ENCODE measurements at places on chromosomes 1 and 21. TPM values are rescaled to one million over a fixed set of nuclear protein-coding genes. Genes with fewer than 3 reads are reported as not detected.

GRCh38 chr21:25188677-25189079 is 418.6 kb downstream of the MRPL39 start:
- no peak for DNase-seq

AHCYL1 gene
- 47.5 TPM for total RNA-seq

DNA sequence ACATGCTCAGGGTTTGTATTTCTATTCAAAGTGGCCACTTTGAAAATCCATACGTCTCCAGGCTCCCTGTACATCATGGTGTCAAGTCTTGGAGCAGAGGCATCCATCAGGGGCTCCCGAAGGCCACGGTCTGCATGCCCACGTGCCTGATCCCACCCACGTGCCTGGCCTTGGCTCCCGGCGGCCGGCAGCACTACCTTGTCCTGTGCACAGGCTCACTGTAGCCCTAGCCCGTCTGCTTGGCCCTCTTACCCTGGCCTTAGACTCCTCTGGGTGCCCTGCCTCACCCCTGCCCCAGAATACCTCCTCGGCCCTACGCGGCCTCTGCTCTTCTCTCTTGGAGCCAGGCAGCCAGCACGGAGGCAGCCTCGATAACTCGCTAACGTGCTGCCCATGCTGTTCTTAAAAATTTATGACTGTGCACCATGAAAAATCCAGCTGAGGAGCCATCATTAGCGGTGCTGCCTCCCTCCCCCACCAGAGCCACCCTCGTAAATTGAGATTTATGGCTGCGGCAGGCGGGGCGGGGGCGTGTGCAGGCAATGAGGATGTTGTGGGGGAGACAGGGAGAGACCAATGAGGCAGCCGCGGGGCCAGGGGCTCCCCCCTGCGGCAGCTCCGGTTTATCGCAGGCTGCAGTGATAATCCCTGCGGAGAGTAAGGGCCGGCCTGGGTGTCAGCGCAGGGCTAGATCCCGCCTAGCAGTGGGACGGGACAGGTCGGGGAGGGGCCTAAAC is 24.6 kb downstream of the DMAP1 start:
- peak; percentile 71 for DNase-seq

- DNase-seq: no peak
Measured at GRCh38 chr1:52264530-52265115, 101.4 kb downstream of the CC2D1B start.

VWA5B1 gene
- total RNA-seq: not detected

DNA sequence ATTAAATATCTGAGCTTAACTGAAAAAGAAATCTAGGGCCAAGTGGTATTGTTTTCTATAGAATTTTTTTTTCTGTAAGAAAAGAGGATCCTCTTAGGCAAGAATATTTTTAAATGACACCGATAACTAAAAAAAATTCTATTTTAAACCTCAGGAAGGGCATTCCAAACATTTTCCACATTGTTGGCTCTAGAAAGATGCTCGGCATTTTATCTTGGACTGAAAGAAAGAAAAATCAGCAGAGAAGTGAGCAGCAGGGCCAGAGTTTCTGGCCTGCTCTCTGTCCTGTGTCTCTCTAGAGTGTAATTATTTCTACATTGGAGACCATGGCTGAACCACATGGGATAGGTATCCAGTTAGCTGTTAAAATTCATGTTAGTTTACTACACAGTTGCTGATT is 192.5 kb upstream of the GREM2 start:
- DNase-seq: no peak

AVPR1B gene
- not detected for total RNA-seq

DNA sequence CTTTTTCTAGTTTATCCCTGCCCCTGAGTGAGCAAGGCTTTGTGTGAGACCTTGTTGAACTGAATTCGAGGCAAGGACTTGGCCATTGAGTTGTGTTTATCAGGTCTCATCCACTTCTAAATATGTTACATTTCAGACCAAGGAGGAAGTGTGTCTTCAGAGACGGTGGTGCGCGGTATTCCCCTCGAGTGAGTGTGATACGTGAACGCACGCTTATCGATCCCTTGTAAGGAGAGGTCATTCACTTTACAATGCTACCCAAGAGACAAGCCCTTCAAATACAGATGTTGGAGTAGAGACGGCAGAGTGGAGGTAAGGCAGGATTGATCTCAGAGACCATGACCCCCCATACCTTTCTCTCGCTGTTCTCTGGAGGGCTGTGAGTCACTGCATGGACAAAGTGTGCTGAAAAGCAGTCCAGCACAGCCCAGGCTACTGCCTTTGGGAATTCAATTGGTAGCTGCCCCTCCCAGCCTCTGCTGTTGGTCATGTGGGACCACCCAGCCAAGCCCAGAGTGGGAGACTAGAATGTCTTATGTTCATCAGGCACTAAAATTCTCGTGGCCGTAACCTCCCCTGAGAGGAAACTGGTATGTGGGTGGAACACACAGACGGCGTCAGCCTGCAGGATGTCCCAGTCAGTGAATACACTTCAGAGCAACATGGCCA is 16.3 kb upstream of the MTARC1 start:
- DNase-seq: no peak

KMO gene
- 0.73 TPM for total RNA-seq

CHD5 gene
- 17.0 TPM for total RNA-seq

- DNase-seq: no peak
Measured at GRCh38 chr1:151568626-151569088, 28.5 kb downstream of the TUFT1 start.

PADI2 gene
- 1.1 TPM for total RNA-seq

GRCh38 chr1:11431941-11432507 is 46.9 kb upstream of the DISP3 start:
- DNase-seq: no peak

DNA sequence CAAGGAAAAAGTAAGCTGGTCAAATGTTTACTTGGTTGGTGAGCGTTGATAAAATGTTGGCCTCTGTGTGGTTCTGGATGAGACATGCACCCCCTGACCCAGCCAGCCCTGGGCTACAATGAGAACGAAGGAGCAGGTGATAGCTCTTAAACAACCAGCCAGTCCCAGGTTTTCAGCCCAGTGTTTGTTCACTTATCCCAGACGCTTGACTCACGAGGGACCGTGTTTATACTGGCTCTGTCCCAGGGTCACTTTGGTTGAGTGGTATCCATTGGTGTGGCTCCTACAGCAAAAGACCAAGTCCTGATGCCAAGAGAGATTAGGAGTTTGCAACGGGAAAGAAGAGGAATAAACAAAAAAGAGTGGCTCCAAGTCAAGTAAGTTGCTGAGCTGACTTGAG is 86.9 kb downstream of the KCNJ15 start:
- peak; percentile 83 for DNase-seq

GRCh38 chr21:30580132-30580531 is 10.1 kb downstream of the KRTAP22-2 start:
- DNase-seq: peak; percentile 81

GRCh38 chr1:230465691-230466090 is 39.6 kb upstream of the PGBD5 start:
- DNase-seq: no peak

- no peak for DNase-seq
Measured at GRCh38 chr1:244674446-244674845, 21.5 kb downstream of the DESI2 start.

- DNase-seq: peak; percentile 12
Measured at GRCh38 chr1:218665221-218665620, 320.1 kb downstream of the TGFB2 start.

SPRR2F gene
- not detected for total RNA-seq

GRCh38 chr1:20413776-20414140 is 72.3 kb downstream of the CAMK2N1 start:
- no peak for DNase-seq

GUCA2A gene
- not detected for total RNA-seq

DNA sequence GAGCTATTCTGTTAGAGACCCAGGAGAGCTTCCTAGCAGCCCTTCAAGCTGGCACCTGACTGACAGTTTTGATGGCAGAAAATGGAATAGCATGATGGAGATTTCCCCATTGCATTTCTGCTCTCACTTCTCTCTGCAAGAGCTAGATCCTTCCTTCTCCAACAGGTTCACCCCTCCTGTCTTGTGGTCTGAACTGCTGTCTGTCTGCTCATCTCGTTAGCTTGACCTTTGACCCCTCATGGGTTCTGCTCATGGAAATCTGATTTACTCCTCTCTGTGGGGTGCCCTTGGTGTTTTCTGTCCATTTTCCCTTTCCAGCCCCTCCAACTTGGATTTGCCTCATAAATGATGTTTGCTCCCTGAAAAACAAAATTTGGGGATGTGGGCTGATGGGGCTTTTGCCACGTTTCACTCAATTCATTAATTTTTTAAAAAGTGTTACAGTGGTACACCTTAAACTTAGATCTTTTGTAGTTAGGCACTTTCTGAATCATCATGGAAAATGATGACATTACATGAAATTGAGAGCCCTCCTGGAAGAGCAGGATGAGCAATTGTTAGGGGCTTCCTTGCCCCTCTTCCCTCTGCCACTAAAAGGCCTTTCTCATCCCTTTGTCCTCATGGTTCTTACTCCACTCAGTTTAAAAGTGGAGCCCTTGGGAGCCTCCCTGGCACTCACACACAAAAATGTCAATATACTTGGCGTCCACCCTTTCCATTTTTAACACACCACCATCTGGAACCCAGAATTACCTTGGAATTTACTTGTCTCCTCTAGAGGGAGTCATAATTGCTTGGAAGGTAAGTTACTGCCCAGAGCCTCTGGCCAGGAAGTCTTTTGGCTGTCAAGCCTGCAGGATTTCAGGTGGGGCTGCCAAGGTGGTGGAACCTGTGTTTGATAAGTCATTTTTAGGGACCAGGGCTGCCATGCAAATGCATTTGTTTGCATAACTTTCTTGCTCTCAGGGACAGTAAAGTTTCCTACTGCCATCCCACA is 31.9 kb upstream of the IL19 start:
- DNase-seq: no peak

DNA sequence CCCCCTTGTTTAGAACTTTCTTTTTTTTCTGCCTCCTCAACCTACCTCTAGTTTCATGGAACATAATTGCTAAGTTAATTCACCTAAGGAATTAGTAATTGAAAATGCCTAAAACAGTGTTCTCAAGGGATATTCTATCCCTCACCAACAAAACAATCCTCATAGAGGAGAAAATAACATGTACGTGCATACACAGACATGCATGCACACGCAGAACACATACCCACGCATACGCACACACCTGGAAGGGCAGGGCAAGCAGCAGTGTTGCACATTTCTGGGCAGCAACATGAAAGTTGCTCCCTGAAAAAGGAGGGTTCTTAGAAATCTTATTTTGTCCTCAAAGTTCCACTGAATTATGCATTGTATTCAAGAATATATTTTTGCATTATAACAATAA is 76.6 kb downstream of the HHAT start:
- no peak for DNase-seq

OR6K3 gene
- total RNA-seq: not detected

DNA sequence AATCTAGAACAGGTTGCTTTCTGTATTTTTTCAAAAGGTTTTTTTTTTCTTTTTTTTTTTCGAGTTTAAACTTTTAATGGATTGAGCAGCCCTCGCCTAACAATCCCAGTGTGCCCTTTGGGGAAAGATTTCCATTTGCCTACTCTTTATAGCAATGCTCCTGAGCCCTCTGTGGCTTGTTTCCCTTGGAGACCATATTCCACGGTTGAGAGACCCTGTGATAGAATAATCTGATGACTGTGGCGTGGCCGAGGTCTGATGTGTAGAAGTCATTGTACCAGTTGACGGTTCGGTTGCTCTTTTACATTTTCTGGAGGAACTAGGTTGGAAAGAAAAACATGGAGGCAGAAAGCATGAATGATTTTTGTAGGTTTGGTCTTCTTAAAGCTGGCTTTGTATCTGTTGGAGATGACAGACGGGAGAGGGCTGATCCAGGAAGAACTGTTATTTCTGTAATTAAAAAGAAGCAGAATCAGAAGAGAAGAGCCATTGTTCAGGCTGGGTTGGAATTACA is 305.7 kb upstream of the NRIP1 start:
- no peak for DNase-seq

DNA sequence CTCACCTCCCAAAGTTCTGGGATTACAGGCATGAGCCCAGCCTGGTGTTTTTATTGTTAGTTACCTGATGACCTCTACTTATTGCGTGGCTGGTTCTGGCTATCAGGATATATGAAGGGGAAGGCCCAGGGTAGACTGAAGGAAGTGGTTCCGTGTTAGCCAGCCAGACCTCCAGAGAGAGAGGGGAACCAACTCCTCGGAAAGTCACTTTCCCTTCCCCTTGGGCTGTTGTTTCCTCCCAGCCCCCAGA is 2.5 kb upstream of the RCSD1 start:
- no peak for DNase-seq

- no peak for DNase-seq
Measured at GRCh38 chr1:1093610-1093943, 19.5 kb upstream of the RNF223 start.

GRCh38 chr1:77639557-77640069 is 42.8 kb downstream of the ZZZ3 start:
- DNase-seq: no peak

VASH2 gene
- total RNA-seq: 2.6 TPM

GRCh38 chr1:30822966-30823581 is 65.5 kb upstream of the LAPTM5 start:
- no peak for DNase-seq

AQP10 gene
- total RNA-seq: 0.85 TPM

DNA sequence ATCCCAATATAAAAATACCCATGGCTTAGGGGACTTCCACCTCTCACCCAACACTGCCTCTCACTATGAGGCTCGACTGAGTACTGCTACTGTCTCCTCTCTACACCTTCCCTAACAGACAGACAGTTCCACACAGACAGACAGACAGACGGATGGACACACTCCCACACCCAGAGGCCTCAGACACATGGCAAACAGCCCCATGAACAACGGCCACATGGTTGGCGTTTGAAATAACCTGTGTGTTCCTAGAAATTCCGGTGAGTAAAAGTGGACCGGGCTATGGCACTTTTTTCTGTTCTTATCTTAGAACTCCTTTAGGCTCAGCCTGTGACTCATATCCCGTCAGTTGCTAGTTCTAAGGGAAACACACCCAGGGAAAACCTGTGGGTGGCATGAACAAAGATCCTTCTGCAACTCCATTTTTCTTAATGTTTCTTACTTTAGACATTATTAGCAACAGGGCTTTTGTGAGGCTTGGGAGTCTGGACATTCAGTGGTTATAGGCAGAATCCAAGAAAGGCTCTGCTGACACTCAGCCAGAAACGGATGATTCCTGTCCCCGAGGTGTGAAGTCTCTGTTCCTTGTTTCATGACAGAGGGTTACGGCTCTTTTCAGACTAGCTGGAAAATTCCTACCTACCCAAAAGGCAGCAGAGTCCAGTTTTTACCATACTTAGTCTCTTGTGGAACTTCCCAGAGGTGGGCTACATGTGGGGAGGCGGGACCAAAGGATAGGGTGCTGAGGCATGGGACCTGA is 90.5 kb upstream of the TLR5 start:
- DNase-seq: no peak

SDC3 gene
- 25.5 TPM for total RNA-seq

MANEAL gene
- 8.8 TPM for total RNA-seq

DNA sequence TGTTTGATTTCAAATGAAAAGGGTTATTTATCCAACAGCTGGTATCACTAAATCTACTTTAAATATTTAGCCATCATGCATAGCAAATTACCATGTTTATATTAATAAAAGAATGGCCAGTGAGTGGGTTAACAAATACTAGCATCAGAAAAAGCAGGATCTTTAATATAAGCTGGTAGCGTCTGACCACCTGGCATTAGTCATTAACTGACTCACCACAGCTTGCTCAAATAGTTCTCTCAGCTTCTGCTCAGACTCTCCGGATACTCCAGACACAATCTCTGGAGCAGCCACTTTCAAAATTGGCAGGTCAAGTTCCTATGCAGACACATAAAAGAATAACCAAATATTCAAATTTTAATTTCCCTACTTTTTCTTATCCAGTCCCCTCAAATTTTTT is 29.6 kb downstream of the NVL start:
- DNase-seq: no peak

OTUD7B gene
- total RNA-seq: 27.3 TPM
